K562 (cell line): ENCODE measurements at places on chromosomes 4 and X. TPM values are rescaled to one million over a fixed set of nuclear protein-coding genes. Genes with fewer than 3 reads are reported as not detected.

VEGFD gene
- total RNA-seq, result 0.31 TPM in 1 of 2 replicates, not detected in the other

GAGE2A gene
- 583 and 588 TPM in 2 replicates for total RNA-seq

- no peak for DNase-seq
These were observed 203.9 kb upstream of the VCX3A start for GRCh38 chrX:6738518-6739470.

GRCh38 chr4:144646523-144647094, 653 bp downstream of the HHIP start:
- DNase-seq, result no peak

GRCh38 chr4:65546882-65547416, 123.3 kb downstream of the EPHA5 start:
- no peak for DNase-seq
